Activated CD4-positive, alpha-beta T cell treated with anti-CD3 and anti-CD28 coated beads, Interleukin-2, amount 50 U/mL, for 24 hours (primary cell): ENCODE measurements at places on chromosomes 12 and 14.

GRCh38 chr12:122028165-122028904 lies 6.7 kb downstream of the BCL7A start:
- DNase-seq, result no peak

- DNase-seq, result no peak
Measured at GRCh38 chr12:47725893-47726292, 603 bp upstream of the ENDOU start.

DNA sequence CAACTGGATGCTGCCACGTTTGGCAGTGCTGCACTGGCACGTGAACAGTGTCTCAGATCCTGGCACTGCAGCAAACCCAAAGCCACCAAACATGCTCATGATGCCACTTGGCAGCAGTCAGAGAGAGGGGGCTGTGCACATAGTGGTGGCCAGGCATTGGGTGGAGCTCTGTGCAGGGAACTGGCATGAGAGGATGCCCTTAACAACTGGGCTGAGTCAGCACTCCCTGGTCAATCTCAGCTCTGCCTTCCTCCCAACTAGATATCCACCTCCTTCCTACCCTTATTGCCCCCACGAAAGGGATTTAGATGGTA lies 37.0 kb downstream of the ZFHX2 start:
- no peak for DNase-seq

- no peak for DNase-seq
Measured at GRCh38 chr12:34291001-34291400, 268.7 kb downstream of the ALG10 start.

- DNase-seq, result no peak
Measured at GRCh38 chr12:65999564-66000280, 130.8 kb downstream of the LLPH start.

DNA sequence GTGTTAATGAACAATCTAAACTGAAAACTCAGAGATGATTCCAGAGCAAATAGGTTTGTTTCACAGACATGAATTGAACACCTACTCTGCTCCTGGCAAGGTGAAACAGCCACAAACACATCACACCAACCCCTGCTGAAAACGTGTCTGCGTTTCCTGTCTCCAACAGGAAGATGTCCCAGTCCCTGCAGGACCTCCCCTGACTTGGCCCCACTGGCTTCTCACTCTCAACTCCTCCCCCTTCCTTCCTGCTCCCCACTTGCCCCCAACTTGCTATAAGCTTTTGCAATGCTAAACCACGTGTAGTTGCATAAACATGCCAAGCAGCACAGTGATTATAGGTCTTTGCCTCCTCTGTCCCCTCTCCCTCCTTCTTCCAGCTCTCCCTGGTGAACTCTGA lies 567.6 kb downstream of the BCL11B start:
- peak; percentile 11 for DNase-seq

DNA sequence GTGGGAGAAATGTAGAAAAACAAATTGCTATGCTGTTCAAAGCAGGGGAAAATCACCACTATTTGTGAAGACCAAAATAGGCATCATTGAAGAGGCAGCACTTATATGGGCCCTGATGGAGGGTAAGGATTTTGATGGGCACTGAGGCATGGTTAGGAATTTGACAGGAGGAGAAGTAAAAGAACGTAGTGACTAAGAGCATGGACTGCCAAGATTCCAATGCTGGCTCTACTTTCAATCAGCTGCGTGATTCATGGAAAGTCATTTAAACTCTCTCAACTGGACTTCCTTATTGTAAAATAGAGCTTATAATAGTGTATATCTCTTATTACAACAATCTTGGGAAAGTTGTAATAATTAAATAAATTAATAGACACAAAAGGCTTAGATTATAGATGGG lies 267.7 kb upstream of the G2E3 start:
- DNase-seq, result no peak

DNA sequence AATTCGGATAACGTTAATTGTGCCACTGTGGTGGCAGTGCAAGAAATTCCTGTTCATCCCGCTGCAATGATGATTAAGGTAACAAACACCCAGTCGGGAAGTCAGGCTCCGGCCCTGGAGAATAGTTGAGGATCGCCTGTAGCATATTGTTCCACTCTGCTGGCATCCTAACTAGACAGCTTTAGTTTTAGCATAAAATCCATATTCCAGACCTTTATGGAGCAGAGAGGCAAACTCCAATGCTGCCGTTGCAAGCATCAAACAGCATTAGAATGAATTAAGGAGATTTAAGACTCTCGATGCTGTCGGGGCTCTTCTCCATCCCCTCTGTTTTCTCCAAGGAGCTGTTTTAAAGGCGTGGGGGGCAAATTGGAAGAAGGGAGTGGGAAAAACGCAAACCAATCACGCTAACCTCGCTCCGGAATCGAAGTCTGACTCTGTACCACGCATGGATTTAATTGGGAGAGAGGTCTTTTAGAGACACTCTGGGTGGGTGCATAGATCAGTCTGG lies 660.4 kb downstream of the VRK1 start:
- no peak for DNase-seq

DNA sequence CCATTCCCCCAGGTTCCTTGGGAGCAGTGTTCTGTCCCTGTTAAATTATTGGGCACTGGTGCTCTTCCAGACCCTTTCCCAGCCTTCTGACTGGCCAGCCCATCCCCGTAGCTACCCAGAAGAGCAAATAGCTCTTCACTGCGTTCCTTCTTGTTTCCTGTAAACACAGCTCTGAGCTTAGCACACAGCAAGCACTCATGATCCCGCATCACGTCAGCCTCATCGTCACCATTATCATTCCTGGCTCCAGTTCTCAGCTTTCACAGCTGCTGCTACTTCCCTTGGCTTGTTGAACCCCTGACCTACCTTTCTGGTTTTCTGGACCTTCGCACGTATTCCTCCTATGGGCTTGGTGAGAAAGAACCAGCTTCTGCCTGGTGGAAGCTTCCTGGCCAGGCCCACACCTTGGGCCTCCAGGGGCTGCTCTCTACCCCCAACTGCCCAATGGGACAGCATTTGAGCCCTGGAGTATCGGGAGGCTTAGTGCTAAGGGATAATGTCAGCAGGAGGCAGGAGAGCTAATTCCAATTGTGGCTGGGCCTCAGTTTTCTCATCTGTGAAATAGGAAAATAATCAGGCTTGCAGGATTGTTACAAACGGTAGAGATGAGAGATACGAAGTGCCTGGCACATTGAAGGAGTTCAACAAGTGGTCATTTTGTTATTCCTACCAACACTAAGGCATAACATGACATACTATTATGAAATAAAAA lies 22.6 kb upstream of the PAPOLA start:
- DNase-seq, result no peak

GRCh38 chr14:61281186-61281947 lies at the start of gene TMEM30B:
TSS of gene TMEM30B (minus strand) at chr14:61281338. CDS start at chr14:61281147, 191 bp downstream.
- no peak for DNase-seq

- DNase-seq, result no peak
Measured at GRCh38 chr14:91008759-91009409, 51.6 kb downstream of the RPS6KA5 start.

DNA sequence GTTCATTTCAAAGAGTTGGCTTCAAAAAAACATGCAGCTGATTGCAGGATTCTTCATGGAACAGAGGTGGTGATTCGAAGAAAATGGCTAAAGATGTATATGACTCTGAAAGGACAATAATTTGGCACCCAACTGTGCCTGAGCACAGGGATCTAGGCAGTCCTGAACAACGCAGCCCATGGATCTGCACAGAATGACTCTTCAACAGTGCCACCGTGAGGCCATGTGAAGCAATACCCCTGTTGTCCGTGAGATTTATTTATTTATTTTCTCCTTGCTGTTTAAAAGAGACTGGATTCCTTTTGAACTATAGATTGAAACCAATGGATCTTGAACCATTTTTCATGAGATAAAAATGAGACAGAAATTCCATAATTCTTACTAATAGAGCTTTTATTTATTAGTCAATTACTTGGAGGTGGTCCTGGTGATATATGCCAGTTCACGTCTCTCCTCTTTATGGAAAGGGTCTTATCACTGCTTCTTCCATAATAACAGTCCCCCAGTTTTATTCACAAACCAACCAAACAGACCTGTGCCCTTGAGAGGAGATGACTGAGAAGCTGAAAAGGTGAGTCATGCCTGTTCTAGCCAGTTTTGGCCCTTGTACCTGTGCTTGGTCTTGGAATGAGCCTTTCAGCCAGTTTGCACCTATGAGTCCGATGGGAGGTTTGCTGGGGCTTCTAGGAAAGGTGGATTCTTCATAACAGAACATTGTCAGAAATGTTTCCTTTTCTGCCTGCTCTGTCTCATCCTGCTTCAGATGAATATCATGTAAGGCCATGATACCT lies 1598.3 kb downstream of the AACS start:
- no peak for DNase-seq

DNA sequence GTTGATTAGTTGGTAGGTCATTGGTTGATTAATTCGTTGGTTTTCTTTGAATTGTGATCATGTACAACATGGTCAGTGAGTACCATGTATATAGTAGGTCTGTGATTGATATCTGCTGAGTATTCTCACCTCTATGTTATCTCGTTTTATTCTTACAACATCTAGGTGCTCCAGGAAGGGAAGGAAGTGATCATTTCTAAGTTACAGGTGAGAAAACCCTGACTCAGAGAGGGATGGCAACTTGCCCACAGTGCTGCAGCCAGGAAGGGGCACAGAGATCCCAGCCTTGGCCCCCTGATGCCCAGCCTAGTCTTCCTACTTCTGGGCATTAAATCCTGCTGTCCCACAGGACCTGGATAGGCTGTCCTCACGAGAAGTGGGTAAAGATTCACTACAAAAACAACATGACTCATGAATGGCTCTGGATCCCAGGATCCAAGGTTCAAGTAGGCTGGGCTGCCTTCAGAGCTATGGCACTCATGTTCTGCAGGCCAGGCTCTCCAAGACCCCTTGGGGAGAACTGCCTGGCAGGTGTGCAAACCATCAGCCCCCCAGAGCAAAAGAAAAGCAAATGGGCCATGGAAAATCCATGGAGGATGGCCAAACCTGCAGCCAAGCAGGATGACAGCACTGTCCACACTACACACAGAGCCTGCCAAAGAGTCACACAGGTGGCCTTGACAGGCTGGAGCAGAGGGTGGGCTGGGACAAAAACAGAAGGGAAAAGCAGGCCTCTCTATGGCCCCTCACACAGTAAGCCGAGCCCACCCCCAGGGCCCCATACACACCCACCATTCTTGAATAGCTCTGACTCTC lies 146.2 kb downstream of the BCL11B start:
- no peak for DNase-seq

DNA sequence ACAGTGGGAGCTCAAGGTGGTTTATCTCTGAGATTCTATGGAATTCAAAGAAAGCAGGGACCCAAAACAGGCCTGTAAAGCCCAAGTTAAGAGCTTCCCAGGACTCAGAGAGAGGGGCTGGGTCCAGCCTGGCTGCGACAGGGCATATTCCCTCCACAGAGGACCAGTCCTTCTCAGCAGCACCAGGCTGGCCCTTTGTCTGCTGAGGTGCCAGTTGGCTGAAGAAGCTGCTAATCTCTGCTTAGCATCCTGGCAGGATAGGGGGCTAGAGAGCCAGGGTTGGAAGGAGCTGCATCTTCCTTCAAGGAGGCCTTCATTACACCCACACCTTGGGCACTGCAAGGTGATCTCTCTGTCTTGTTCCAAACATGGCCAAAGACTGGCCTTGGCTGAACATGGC lies 68.3 kb upstream of the TUNAR start:
- no peak for DNase-seq

GRCh38 chr14:36035675-36036074 lies 140.8 kb downstream of the PTCSC3 start:
- DNase-seq, result no peak
